ENCODE measurements at places on chromosomes 2 and 18.

DNA sequence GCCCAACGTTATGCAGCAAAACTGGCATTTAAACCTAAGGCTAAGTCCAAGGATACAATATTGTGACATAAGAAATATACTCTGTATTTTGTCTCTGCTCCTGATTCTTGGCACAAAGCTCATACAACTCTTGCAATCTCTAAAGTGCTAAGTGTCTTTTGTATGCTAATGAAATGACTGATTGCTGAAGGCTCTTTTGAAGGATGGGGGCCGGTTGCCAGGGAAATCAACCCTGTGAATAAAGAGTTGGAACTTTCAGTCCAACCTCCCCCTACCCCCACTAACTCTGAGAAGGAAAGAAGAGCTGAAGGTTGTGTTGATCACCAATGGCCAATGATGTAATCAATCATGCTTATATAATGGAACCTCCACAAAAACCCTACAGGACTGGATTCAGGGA, 40.3 kb downstream of the SESTD1 start:
- no peak for DNase-seq

DNA sequence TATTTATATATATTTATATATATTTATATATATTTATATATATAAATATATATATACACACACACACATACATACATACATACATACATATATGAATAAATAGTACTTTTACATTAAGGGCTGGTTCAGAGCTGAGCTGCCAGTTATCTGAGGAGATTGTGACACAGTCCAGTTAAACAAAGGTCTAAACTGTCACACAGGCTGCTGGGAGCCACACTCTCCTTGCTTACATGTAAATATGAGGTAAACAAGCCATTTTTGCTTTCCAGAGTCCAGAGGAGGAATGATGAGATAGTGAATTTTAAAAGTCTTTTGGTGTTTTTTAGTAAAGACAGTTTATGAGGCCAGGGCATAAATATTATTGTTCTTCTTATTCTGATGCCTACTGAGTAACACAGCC, 377.5 kb upstream of the PIK3C3 start:
- DNase-seq, result no peak

- no peak for DNase-seq
Observed at GRCh38 chr18:55654986-55655385, 67.0 kb upstream of the TCF4 start.

DNA sequence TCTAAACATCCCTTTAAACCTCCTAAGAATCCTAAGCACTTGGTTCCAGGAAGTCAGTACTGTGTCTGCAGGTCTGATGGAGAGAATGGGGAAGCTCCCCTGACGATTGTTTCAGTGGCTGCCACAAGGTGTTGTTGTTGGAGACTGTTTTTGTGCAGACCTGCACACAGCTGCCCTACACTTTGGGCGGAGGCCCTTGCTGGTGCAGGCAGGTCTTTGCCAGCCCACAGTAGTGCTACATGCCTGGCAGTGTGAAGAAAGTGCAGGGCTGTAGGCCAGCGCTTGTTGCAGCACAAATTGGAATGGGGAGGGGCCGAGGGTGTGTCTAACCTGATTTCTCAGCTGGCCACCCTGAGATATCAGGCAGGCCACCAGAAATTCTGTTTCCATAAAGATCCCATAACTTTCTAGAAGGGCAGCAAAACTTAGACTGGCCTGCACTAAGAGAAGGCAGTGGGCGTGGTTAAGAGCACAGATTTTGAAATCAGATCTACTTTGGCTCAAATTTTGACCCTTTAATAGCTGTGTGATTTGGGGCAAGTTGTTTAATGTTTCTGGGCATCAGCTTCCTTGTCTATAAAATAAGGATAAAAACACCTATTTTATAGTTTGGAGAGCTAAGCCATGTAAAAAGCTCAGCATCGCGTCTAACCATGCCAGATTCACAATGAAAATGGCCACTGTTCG, 83.7 kb upstream of the SLC1A4 start:
- DNase-seq, result no peak

DNA sequence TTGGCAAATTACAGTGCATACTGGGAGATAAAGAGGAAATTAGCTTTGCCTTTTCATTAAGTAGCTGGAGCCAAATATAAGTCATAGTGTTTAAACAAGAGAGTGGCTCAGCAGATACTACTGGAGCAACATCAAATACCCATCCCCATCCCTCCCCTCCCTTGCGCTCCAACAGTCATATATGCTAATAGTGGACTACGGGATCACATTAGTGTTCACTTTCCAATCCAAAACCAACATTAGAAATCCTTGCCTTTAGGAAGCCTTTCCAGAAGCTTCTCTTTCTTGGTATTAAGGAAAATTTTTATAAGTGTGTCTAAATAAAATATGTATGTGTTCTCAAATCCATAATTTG, 1669.3 kb downstream of the SUCLG1 start:
- no peak for DNase-seq

GRCh38 chr2:20914087-20914486, 91.2 kb upstream of the LDAH start:
- no peak for DNase-seq

GRCh38 chr2:239293775-239294430, 106.9 kb downstream of the HDAC4 start:
- peak; percentile 52 for DNase-seq

DNA sequence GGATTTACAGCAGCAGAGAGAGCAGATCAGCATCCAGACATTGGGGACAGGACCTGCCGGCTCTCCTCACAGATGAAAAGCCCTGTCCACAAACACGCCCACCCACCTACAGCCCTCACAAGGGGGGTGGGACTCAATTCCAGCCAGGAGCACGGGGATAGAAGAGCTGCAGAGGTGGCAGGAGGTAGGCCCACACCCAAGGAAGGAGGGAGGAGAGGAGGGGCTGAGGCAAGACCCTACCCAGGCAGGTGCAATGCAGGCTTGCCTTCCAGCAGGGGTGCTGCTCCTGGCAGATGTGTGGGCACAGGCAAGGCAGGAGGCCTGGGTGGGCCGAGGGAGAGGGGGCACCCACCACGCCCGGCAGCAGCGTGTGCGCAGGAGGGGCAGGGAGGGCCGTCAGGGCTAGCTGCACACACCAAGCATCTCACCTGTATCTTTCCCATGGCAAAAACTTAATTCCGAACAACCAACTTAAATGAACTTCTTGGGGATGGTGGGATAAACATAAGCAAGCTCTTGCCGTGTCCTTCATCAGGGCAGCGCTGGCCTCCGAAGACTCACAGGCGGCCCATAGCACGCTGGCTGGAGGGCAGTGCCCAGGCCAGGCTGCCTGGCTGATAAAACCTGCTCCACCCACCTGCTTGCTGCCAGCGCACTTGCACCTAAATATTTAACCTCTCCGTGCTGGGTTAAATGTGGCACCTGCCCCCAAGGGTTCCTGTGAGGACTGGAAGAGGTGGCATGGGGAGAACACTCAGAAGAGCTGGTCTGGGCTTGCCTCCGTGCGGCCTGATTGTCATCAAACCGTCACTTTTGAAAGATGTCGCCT, 219.5 kb downstream of the HDAC4 start:
- no peak for DNase-seq

DNA sequence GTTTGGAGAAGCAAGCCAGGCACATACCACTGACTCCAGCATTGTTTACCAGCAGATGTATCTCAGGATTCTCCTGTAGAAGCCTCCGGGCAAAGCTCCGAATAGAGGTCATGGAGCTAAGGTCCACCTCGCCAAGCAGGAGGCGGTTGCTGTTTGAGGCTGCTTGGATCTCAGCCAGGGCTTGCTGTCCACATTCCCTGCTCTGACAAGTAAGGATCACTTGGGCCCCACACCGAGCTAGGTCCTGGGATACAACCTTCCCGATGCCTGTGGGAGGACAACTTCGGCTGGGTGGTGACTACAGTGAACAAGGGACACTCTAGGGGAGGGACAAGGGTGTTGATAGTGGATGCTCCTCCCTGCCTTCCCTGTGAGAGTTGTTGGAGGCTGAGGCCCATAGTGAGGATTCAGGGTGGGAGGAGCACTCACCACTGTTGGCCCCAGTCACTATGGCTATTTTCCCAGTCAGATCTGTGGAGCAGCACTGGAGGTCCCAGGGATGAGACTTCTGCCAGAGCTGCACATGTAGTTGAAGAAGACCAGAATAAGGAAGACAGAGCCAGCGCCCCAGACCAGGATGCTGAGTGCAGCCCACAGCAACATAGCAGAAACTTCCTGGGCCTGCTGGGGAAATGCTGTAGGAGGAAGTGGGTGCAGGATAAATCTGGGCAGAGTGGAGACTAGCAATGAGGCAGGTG, 8.3 kb downstream of the C2orf81 start:
- DNase-seq, result no peak

DNA sequence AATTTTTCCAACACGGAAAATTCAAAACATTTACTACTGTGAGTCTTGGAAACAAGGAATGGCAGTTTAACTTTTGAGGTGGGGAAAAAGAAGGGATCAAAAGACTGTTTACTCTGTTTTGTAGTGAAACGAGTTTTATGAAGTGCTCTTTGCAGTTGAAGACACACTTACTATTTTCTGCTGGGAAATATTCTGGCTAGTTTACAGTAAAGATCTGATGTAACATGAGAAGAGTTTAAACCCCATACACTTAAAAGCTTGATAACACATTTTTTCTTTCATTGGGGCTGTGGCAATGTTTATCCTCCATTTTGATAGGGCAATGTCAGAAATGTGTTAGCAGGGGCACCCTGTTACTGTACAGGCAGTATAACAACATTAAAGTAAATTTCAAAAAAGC, 124.9 kb upstream of the SMAD7 start:
- no peak for DNase-seq

DNA sequence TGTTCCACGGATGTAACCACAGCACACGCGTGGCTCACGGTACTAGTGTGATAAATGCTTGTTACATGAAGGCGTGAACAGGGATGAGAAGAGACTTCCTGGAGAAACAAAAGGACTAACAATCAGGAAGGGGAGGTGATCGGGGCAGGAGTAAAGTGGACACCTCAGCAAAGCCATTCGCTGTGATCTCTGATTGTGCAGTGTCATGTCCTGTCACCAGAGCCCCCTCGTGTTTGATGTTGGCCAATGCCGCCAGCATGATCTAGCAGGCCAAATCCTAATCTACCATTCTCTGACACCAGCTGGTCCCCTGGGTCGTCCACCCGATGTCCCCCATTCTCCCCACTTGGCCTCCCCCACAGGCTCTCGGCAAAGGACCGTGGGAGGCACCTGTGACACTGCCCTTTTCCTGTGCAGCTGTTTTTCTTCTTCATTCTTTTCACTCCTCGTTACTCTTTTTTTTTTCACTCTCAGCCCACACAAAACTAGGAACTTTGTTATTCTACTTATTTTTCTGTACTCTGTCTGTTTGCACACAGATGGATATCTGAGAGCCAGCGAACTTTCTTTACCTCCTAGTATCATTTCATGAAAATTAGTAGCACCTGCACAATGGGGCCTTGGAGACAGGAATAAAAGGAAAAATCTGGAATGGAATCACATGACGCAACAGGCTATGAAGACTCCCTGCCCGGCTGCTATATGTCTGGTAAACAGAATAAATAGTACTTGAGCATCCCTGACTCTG, 146.8 kb downstream of the TGIF1 start:
- DNase-seq, result peak; percentile 59

Measured in GM06990 (cell line).